Astrocyte (in vitro differentiated cells and primary cell): ENCODE measurements at places on chromosomes 13 and 19. TPM values are rescaled to one million over a fixed set of nuclear protein-coding genes. Genes with fewer than 3 reads are reported as not detected.
A peak's percentile ranks its signal among the peaks of the same experiment; 100 is the strongest.

DNA sequence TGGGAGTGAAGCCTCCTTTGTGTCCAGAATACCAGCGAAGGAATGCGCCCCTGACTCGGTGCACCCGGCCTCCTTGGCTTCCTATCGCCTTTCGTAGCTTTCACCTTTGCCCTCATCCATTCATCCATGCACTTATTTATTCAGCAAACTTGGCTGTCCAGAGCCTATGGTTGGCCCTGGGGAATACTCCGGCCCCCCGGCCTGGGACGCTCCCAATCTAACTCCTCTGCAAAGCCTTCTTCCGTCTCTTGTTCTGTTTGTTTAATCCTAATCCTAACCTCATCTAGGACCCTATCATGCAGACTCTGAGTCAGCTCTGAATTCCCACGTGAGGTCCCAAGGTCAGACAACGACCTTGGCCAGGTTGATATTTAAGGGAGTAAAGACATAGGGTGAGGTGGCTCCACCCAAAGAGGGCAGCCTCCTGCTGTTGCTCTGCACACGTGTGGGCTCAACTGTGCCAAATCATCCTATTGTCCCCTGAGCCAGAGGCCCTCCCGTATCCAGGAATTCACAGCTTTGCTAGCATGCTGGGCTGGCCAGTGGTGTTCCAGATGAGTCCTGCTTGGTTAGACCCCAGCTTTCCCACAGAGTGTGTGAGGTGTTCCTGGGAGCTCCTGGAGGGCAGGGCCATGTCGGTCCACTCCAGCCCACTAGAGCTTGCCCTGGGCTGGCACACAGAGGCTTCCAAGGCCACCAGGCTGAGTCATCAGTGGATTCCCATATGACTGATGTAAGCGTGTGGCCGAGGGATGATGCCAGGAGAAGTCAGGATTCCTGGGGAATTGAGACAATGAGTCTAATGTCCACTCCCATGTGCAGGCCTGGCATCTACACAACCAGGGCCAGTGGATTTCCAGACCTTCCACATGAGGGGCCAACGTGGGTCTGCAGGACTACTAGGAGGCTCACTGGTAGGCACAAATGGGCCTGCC lies 6.5 kb upstream of the CCNE1 start:
- peak; percentile 18 for DNase-seq

DNA sequence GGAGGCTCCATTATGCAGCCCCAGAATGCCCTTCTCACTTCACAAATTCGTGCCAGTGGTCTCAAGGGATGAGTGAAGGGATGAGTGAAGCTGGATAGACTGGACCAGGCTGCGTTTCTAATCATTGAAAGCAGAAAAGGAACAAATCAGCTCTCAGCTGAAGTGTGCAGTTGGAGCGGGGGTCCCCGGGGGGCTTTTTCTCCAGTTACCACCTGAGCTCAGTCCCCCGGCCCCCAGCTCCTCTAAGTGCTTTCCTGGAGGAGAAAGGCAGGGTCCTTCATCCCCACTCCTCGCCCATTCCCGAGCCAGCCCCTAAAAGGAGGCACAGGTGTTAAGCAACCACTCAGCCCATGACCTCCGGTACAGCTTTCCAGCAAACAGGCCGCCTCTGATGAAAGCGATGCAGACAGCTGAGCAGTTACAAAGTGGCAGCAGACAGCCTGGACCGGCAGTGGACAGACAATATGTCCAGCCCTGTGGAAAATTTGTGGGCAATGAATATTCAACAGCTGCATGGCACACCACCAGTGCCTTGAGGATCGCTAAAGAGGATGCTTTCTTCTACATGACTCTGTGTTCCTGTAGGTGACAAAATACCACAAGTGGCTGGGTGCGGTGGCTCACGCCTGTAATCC lies 110.7 kb upstream of the UBL3 start:
- DNase-seq, result no peak

NAPSA gene
- not detected in 2 replicates for total RNA-seq

DNA sequence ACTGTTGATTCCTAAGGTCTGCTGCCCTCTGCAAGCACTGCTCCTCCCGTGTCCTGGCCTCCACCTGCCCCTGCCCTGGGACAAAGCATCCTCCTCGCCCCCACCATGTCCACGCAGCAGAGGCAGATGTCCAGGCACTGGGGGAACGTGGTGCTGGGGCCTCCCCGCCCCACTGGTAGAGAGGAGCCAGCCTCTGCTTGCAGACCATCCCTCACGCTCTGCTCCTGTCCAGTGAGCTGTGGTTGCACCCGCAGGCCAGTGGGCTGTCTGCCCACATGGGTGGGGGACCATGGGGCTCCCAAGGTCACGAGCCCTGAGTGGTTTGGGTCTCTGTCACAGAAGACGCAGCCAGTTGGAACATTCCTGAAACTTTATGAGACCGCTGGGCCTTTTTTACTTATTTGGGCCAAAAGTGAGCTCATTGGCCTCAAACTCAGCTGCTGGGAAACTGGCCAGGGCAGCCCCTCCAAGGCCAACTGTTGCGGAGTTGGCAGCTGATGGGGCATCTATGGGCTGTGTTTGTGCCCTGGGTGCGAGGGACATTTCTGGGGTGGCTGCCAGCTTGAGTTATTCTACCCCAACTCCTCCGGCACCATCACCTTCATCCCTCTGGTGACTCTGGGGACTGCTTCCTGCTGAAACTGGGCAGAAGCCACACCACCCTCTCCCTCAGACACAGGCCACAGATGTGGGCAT lies 64.8 kb upstream of the F7 start:
- no peak for DNase-seq

NDUFA3 gene
- total RNA-seq, result 98.0 and 99.2 TPM in 2 replicates

SKA3 gene
- total RNA-seq, result 1.7 and 2.4 TPM in 2 replicates

DNA sequence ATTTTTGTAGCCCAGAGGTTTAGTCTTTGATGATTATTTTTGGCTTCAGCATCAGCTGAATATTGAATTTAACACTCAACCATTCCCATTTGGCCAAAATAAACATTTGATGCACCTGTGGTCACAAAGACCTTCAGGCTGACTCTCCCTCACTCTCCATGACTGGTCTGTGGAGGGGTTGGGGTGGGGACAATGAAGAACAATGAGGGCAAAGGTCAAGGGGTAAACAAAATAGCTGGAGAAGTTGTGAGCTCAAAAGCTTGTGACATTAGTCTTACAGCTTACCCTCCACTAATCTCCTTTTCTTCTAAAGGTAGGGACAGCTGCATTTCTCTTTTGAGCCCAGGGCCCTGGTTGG lies 86.9 kb downstream of the SLC15A1 start:
- DNase-seq, result peak; percentile 53

JSRP1 gene
- total RNA-seq, result 0.36 and 1.3 TPM in 2 replicates

- DNase-seq, result no peak
Measured at GRCh38 chr13:23789576-23790346, 99.4 kb downstream of the MIPEP start.

DNA sequence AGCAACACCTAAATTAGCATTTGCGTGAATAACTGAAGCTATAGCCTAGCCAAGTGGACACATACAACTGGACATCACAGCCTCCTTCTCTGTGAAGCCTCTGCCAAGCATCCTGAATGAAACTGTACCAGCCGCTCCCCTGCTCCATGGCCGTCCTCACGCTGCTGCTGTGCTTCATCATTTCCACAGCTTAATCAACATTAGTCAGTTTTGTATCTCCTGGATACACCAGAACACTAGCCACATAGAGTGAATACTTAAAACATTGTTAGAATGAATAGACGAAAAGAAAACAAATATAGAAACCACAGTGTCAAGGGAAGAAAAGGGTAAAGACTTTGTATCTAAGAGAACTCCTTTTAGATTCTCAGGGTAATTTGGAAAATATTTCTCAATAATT lies 1526.9 kb downstream of the EFNB2 start:
- DNase-seq, result peak; percentile 69

DNA sequence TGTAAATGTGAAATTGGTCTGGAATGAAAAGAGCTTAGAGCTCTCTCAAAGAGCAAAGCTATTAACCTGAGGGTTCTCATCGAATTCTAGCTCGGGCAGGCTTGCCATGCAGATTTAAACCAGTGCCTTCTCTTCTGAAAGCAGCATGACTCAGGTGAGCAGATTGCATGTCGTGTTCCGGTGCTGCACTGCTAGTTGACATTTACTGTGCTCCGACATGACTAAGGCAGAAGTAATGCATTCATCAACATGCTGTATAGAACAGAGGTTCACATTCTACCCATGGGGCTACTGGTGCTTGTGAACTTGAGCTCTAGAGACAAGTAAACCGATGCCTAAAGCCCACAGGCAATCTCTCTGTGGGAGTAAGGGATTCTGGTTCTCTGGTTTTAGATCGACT lies 947.7 kb downstream of the EFNB2 start:
- peak; percentile 67 for DNase-seq

FREM2 gene
- 0.67 and 2.8 TPM in 2 replicates for total RNA-seq

DNA sequence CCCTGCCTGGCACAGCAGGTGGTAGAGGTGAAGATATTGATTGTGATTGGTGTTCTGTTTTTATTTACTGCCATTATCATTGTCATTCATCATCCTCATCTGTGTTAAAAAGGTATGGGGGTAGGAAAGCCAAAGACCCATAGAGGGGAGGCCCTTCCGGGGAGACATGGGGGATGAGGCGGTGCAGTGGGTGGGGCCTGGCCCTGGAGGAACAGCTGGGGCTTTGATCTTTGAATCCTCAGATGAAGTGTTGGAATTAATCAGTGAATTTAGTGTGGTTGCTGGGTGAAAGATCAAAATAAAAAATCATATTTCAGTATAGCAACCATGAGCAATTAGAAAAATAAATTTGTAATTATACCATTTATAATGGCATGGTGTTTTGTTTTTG lies 7.4 kb downstream of the PTH2 start:
- no peak for DNase-seq

- DNase-seq, result peak; percentile 73
Measured at GRCh38 chr13:110400786-110401533, 93.9 kb downstream of the COL4A2 start.

OR4F17 gene
- total RNA-seq, result not detected in 2 replicates

DNA sequence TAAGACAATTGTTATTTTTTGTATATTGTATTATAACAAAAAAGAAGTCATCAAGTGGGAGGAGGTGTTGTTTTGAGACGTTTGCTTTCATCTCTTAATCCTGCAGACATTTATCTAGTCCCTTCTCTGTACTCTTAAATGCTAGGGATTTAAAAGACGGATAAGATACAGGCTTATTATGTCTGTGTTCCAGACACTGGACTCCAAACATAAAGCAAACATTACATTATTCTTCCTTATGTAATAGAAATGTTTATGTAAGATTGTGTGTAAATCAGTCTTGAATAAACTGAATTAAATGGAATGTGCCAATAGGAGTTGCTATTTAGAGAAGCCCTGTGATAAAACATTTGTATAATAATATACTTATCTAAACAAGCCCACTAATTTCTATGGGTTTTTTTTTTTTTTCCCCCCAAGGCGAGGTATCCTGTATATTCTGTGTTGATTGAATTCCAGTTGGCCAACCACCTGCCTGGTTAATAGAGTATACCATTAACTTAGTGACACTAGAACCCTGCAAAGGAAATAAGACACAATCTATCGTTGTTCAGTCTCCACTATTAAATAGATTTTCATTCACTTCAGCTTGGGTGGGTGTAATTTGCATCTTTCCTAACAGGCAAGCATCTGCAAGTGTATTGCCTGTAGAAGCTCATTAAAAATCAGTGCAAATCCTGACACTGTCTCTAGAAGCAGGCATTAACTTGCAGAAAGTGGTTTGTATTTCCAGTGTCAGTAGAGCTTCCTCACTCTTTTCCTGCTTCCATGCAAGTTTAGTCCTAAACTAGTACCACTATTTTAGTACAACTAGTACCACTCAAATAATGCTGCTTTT lies 69.0 kb downstream of the LRCH1 start:
- no peak for DNase-seq

MYO1F gene
- total RNA-seq, result 0.12 and 0.23 TPM in 2 replicates

DNA sequence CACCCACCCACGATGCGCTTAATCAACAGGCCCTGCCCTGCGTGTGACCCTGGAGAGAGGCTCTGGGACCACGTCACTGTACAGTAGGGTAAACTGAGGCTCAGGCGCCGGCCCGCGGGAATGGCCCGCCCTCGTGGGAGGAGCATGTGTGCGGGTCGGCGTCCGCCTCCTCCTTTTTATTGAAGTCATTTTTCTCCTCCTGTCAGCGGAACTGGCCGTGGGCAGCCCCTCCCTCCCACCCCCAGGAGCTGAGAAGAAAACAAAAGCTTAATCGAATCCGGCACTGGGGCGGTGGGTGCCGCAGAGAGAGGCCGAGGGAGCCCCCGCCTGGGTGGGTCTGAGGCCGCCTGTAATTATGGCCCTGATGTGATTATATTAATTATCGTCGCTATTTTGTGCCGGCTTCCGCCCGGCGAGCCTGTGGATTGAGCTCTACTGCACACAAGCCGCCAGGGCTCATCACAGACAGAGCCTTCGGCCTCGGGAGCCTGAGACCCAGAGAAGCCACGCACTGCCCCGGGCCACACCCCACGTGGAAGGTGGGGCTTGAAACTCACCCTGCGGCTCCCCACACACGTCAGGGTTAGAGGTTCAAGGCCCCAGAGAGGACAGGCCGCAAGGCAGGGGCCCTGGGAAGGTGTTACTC lies 7.0 kb downstream of the C2CD4C start:
- DNase-seq, result no peak

KLK15 gene
- not detected in 2 replicates for total RNA-seq

- no peak for DNase-seq
Measured at GRCh38 chr13:90427322-90428272, 919.9 kb upstream of the MIR17HG start.

DNA sequence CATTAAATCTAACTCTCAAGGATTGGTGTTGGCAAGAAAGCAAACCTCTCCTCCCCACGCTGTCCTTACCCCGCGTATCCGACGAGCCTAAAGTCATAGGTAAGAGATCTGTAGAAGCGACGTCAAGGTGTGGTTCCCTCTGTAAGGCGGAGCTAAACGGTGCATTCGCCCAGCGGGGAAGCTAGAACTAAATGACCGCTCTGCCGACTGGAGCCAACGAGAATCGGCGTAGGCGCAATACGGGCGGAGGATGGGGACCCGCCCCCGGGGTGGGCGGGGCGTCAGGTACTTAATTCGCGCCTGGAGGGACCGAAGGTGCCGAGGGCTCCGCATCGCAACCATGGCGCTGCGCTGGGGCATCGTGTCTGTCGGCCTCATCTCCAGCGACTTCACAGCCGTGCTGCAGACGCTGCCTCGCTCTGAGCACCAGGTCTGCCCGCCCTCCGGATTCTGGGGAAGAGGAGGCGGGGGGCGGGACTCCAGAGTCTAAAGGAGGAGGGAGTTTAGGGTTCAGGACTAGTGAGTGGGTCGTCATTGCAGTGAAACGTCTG lies at the start of gene DHDH:
Gene DHDH, plus strand, starts transcription at position 318 of the 551 bp plus-strand sequence. Its CDS starts 23 bp downstream, at position 341.
- DNase-seq, result peak; percentile 47

DNA sequence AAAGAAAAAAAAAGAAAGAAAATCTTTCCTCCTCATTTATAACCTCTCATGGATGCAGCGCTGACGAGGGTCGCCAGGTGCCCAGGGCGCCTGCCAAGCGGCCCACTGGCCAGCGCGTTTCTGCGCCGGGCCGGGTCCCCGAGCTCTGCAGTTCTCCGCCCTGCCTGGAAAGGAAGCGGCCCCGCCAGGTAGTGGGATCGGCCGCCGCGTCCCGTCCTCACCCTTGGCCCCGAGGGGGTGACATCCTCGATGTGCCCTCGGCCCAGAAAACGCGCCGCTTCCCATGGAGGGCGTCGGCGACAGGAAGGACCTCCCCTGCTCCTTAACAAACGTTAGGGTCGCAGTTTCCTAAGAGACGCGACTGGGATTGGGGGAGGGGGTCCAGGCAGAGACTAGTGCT lies 56.9 kb downstream of the ZNF726 start:
- no peak for DNase-seq

- no peak for DNase-seq
Measured at GRCh38 chr19:35601971-35602370, 10.6 kb upstream of the HAUS5 start.

- no peak for DNase-seq
Measured at GRCh38 chr13:93004919-93005318, 221.7 kb upstream of the GPC6 start.
